Globus pallidus (tissue), 1 donor: ENCODE measurements at places on chromosomes 11 and 22.

- no peak for DNase-seq
Measured at GRCh38 chr11:58775066-58775708, 43.4 kb upstream of the GLYAT start.

GRCh38 chr11:32090545-32091370 lies at the start of gene RCN1:
TSS of gene RCN1 (plus strand) at chr11:32091074. CDS start at chr11:32091197, 123 bp downstream.
- DNase-seq = peak; percentile 37

DNA sequence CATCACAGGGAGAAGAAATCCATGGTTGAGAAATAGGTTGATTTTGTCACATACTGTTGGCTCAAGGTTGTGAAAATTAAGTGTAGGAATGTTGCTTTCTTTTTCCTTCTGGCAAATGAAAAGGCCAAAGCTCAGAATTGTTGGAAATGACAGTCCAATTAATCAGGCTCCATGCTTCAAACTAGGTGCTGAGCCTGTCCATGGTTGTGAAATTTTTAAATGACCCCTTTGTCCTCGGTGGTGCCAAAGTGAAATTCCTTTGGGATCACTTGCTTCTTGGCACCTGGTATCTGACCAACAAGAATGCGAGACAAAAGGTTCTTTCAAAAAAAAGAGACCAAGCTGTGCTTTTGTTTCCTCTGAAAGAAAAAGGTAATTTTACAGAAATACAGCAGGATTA lies 451.9 kb downstream of the ETS1 start:
- no peak for DNase-seq

DNA sequence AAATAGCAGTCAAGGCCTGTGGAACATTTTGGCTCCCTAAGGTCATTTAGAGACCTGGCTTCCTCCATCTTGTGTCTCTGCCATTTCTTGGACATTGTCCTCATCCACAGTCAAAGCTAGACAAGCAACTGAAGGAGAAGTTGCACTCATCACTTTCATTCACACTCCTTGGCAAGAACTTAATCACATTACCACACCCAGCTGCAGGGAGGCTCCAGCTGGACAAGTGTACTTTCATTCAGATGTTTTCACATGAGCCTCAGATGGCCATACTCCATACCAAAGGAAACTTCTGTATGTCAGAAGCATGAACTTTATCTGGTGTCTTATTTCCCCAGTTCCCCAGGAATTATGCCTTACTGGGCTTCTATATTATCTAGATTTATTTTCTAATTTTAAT lies 537.4 kb downstream of the TMEM135 start:
- DNase-seq = no peak

GRCh38 chr22:50422961-50423815 lies 51.6 kb downstream of the SBF1 start:
- DNase-seq = no peak

DNA sequence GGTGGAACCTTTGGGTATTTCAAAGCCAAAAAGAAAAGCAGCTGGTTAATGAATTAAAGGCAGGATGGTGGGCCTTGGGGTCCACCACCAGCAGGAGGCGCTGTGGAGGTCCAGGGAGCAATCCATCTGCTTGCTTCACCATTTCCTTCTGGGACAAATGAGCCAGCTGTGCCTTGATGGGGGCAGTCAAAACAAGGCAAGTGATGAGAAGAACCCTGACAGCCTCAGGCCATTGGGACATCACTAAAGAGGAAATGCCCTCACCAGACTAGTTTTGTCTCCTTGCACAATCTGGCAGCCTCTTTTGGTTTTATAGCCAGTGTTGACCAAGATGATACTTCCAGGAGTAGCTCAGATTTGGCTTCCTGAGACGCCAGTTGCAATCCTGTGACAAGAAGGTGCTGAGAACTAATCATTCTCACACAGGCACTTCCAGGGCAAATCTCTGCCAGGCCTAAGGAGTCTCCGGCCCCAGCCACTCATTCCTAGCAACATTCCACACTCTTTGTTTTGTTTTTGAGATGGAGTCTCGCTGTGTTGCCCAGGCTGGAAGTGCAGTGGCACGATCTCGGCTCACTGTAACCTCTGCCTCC lies 38.2 kb upstream of the WEE1 start:
- DNase-seq = peak; percentile 45

- no peak for DNase-seq
Measured at GRCh38 chr11:121336279-121336937, 43.8 kb downstream of the SC5D start.

GRCh38 chr11:18731441-18731840 lies 5.5 kb upstream of the IGSF22 start:
- no peak for DNase-seq

- DNase-seq = no peak
Measured at GRCh38 chr11:81098471-81098870, 1635.2 kb downstream of the FAM181B start.

- DNase-seq = no peak
Measured at GRCh38 chr11:22459048-22459447, 120.9 kb downstream of the SLC17A6 start.

DNA sequence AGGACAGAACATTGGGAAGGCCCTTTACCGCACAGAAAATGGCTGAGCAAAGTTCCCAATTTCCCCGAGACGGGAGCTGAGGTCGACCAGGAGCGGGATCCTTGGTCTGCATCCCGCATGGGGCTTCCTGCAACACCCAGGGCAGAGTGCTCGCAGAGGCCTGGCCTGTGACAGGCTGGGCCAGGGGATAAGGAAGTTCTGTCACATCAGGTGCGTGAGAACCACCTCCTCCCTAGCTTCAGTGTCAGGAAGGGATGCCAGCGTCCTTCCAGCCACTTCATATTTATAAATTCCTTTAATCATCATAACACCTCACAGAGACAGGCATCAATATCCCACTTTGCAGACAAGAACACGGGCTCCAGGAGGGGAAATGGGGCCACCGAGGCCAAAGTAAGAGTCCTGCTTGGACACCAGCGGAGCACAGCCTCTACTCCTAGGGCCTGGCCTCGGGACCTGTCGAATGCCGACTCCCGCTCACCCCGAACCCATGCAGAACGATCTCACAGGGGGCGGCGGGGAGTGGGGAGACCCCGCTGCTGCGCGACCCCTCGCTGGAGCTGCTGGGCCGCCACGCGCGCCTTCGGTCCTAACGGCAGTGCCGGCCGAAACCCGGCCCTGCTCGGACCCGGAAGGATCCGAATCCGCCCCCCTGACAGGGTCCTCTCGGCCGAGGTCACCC lies 532 bp downstream of the BET1L start:
- no peak for DNase-seq

GRCh38 chr22:26797910-26798309 lies 140.5 kb downstream of the MIAT start:
- DNase-seq = no peak

DNA sequence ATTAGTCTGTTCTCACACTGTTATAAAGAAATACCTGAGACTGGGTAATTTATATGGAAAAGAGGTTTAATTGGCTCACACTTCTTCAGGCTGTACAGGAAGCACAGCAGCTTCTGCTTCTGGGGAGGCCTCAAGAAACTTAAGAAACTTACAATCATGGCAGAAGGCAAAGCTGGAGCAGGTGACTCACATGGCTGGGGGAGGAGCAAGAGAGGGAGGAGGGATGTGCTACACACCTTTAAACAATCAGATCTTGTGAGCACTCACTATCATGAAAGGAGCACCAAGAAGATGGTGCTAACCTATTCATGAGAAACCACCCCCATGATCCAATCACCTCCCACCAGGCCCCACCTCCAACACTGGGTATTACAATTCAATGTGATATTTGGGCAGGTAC lies 381.6 kb downstream of the ETS1 start:
- DNase-seq = no peak
